ENCODE measurements at places on chromosomes 2 and 18. TPM values are rescaled to one million over a fixed set of nuclear protein-coding genes. Genes with fewer than 3 reads are reported as not detected.
A peak's percentile ranks its signal among the peaks of the same experiment; 100 is the strongest.

DNA sequence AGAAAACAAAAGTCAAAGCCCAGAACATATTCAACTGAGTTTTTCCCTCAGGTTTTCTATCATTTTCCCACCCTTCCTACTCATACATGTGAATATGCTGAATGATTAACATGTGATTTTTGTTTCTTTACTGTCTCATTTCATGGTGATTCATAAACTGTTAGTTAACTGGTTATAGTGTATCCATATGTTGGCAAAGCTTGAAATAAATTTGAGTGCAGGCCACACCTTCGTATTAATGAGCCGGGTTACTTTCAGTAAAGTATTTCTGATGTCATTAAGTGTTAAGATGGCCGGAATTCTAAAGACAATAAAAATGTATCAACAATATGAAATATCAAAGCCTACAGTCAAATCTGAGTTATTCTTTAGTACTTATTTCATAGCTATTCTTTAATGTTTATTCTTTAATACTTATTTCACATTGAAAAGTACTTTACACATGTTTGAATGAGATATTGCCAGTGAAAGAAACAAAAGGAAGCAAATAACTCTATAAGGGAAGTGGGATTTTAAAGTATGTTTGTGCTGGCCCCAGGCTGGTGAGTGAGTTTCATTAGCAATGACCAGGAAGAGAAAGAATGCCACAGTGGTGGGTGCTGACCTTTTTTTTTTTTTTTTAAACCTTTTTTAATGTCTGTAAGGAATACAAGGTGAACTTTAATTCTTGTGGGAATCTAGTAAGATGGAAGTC is 178.6 kb downstream of the NEDD4L start:
- H3K27ac ChIP-seq: no peak overlapping the region
- no peak for DNase-seq
- no peaks in the 10 kb centered on the region for H3K27me3 ChIP-seq
- H3K4me3 ChIP-seq: no peak overlapping the region
- H3K36me3 ChIP-seq: no peaks in the 10 kb centered on the region
- peaks cover 13% of the 10 kb centered on the region for H3K4me1 ChIP-seq

DNA sequence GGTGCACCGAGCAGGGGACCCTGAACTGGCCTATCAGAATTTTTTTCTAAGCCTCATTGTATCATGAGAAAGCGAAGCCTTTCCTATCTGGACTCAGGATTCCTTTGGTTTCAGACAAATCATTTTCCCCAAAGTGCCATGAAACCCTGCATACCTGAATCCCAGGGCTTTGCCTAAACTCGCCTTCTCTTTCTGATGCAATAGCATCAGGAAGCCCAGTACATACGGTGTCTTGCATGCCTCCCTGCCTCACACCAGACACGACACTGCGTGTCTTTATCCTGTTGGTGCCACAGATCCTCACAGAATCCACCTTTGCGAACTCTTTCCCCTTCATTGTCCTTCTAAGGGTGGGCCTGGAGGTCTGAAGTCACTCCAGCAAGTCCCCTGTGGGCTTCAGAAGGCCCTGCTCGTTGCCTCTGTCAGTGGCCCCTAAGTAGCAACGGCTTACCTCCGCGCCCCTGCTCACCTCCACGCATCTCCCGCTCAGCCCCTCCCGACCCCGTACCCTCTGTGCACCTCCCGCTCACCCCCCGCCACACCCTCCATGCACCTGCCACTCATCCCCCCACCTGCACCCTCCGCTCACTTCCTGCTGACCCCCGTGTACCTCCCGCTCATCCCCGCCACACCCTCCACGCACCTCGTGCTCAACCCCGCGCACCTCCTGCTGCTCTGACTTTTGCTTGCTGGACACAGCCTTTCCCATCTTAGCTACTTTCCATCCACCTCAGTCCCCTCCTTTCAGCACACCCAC is 83.4 kb downstream of the TPGS2 start:
- no peaks in the 10 kb centered on the region for H3K4me1 ChIP-seq
- H3K36me3 ChIP-seq: no peaks in the 10 kb centered on the region
- no peak for DNase-seq
- no peak overlapping the region for H3K4me3 ChIP-seq

GRCh38 chr2:43539436-43539835 is 56.4 kb downstream of the THADA start:
- H3K36me3 ChIP-seq: peaks cover 7% of the 10 kb centered on the region
- H3K4me3 ChIP-seq: no peak overlapping the region
- peaks cover 12% of the 10 kb centered on the region for H3K4me1 ChIP-seq
- DNase-seq: no peak
- H3K27me3 ChIP-seq: no peaks in the 10 kb centered on the region

GRCh38 chr2:119820275-119820674 is 60.6 kb downstream of the PTPN4 start:
- no peak for DNase-seq
- H3K4me3 ChIP-seq: no peak overlapping the region
- H3K27me3 ChIP-seq: no peaks in the 10 kb centered on the region
- no peak overlapping the region for H3K27ac ChIP-seq

- no peak overlapping the region for H3K4me3 ChIP-seq
- H3K36me3 ChIP-seq: no peaks in the 10 kb centered on the region
- no peak overlapping the region for H3K27ac ChIP-seq
- peaks cover 15% of the 10 kb centered on the region for H3K4me1 ChIP-seq
- no peak for DNase-seq
Measured at GRCh38 chr18:62713651-62714247, 1.6 kb upstream of the PHLPP1 start.

- H3K27me3 ChIP-seq: no peaks in the 10 kb centered on the region
- H3K4me3 ChIP-seq: no peak overlapping the region
- no peak overlapping the region for H3K27ac ChIP-seq
- no peaks in the 10 kb centered on the region for H3K36me3 ChIP-seq
- DNase-seq: no peak
- H3K4me1 ChIP-seq: peaks cover 21% of the 10 kb centered on the region
Measured at GRCh38 chr2:237056287-237056875, 29.3 kb upstream of the COPS8 start.

GRCh38 chr2:88613921-88614320 is 13.3 kb downstream of the EIF2AK3 start:
- H3K36me3 ChIP-seq: no peaks in the 10 kb centered on the region
- DNase-seq: no peak
- H3K27me3 ChIP-seq: no peaks in the 10 kb centered on the region
- peak overlapping the region; percentile 27 for H3K27ac ChIP-seq
- H3K4me1 ChIP-seq: peaks cover 67% of the 10 kb centered on the region

DNA sequence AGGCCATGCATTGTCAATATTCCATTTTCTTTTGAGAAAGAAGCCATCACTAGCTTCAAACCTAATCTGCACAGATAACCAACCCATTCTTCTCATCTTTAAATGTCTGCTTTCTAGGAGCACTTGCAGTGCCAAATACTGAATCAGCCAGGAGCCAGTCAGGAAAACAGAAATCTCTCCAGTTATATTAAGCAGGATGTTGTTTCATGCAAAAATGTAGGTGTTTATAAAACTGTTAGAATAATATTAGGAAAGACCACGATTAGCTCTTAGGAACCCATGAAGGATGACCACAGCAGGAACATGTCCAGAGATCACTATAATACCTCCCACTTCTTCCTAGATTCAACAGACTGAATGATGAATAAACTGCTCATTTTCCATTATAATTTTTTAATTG is 86.0 kb downstream of the TTC32 start:
- H3K36me3 ChIP-seq: no peaks in the 10 kb centered on the region
- H3K27me3 ChIP-seq: no peaks in the 10 kb centered on the region
- no peak for DNase-seq
- no peak overlapping the region for H3K4me3 ChIP-seq

DNA sequence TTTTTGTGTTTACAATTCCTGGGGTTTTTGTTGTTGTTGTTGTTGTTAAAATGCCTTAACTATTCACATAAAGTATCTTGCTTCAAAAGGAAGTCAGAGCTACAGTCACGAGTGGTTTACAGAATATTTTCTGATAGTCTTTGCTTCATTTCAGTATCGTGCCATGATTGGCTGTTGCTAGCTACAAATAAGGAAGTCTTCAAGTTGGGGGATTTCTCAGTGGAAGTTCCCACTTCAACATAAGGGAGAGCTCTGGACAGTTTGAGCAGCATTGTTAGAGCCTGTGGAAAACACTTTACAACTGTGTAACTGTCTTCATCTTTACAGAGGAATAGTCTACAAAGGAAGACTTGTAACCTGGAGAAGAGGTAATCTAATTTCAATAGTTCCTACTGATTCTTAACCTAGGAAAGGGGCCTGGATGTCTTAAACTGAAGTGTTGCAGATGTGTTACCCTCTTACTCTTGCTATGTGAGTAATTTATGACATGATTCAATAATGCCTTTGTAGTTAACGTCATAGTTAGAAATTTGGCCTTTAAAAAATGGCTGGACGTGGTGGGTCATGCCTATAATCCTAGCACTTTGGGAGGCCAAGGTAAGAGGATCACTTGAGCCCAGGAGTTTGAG is 23.4 kb upstream of the TANK start:
- peak overlapping the region; percentile 100 for H3K27ac ChIP-seq
- H3K27me3 ChIP-seq: no peaks in the 10 kb centered on the region
- H3K36me3 ChIP-seq: no peaks in the 10 kb centered on the region
- peak overlapping the region; percentile 94 for H3K4me3 ChIP-seq
- peaks cover 23% of the 10 kb centered on the region for H3K4me1 ChIP-seq

DNA sequence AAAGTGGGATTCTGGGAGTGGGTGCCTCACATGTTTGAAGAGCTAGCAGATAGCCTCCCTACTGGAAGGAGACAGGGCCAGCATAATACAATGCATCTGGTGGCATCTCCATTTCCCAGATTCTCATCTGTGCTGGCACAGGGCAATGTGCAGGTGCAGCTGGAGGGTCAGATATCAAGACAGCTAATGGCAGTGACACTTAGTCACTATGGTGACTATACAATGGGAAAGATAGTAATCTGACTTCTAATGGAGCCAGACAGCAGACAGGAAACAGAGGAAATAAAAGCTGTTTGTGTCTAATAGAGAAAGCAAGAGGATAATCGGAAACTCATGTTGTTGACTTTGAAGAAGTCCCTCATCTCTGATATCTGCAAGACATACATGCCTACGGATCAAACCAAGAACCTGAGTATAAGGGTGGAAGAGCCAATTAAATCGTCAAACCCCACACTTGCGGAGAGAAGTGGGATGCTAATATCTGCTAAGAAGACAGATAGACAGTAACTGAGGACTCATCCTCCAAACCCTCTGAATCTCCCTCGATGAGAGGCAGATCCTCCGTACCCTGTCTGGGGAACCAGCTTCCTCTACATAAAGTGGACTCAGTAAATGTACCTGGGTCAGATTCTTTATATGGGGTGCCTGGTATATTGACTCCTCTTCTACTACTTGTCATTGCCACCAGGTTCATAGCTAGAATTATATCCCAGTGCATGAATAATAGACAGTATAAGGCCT is 692.7 kb downstream of the SOCS6 start:
- DNase-seq: no peak
- no peak overlapping the region for H3K27ac ChIP-seq
- no peak overlapping the region for H3K4me3 ChIP-seq
- no peaks in the 10 kb centered on the region for H3K36me3 ChIP-seq
- H3K4me1 ChIP-seq: no peaks in the 10 kb centered on the region
- no peaks in the 10 kb centered on the region for H3K27me3 ChIP-seq

- H3K27me3 ChIP-seq: no peaks in the 10 kb centered on the region
- DNase-seq: peak; percentile 23
Measured at GRCh38 chr2:46914578-46915230, 902 bp downstream of the MCFD2 start.

DNA sequence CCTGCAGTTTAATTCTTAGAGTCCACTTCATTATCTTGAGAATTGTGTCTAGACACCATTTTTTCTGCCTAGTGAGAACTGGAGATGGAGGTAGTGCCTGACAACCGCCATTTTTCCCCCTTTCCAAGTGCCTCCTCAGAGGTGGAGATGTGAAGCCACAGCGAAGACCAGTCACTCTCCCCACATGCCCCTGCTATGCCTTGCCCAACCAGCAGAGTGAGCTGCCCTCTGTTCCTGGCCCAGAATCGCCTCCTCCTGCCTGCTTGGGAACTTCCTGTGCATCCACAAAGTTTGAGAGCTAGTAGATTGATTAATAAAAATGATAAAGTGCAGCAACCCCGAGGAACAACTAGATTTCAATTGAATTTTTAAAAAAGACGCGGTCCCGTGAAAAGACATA is 123.3 kb downstream of the CLIP4 start:
- no peak for DNase-seq
- H3K27me3 ChIP-seq: no peaks in the 10 kb centered on the region
- no peak overlapping the region for H3K27ac ChIP-seq
- no peaks in the 10 kb centered on the region for H3K36me3 ChIP-seq

GRCh38 chr2:172434821-172435605 is 7.6 kb downstream of the ITGA6 start:
- H3K27ac ChIP-seq: no peak overlapping the region
- peak; percentile 54 for DNase-seq
- H3K4me3 ChIP-seq: no peak overlapping the region
- peaks cover 14% of the 10 kb centered on the region for H3K27me3 ChIP-seq
- no peaks in the 10 kb centered on the region for H3K36me3 ChIP-seq
- H3K4me1 ChIP-seq: peaks cover 22% of the 10 kb centered on the region

DNA sequence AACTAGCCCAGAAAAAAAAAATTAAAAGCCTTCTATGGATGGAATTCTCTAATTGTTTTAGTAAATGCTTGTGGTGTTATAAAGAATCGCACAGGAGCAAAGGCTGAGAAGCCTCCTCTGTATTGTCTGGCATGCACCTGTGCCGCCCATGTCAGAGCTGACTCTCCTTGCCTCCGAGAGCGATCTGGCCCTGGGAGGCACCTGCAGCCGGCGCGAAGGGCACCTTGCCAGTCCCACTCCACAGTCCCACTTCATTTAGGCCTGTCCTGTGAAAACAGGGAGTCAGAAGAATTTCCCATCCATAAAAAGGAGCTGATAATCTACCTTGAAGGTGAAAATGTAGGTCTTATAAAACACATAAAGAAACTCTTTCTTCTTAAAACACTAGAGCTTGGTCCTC is 170.9 kb upstream of the PXDN start:
- no peaks in the 10 kb centered on the region for H3K4me1 ChIP-seq
- DNase-seq: no peak
- no peaks in the 10 kb centered on the region for H3K27me3 ChIP-seq
- H3K27ac ChIP-seq: no peak overlapping the region

DNA sequence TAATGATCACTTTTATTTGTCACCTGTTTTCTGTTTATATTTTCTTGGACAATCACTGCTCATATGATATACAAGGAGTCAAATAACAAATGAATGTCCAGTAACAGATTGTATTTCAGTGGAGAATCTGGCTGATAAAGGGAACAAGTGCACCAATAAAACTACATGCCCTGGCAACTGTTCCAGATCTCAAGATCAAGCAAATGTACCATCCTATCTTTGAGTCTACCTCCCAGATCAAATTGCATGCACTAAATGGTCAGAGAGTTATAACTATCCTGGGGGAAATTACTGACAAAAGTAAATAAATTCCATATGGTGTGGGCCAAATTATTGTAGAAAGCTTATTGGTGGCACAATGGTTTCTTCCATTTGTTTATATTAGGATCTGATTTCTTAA is 452.8 kb downstream of the MBD2 start:
- no peak for DNase-seq
- H3K4me3 ChIP-seq: no peak overlapping the region
- no peak overlapping the region for H3K27ac ChIP-seq
- H3K36me3 ChIP-seq: no peaks in the 10 kb centered on the region

TPGS2 gene
- total RNA-seq: 53.7 TPM

IGFBP2 gene
- not detected for total RNA-seq

GCG gene
- not detected for total RNA-seq

UGT1A8 gene
- not detected for total RNA-seq

HOXD1 gene
- not detected for total RNA-seq

C2orf81 gene
- 8.6 TPM for total RNA-seq

PNKD gene
- total RNA-seq: 29.7 TPM

POLR1A gene
- total RNA-seq: 36.8 TPM

NT5DC4 gene
- total RNA-seq: 10.3 TPM

PDCD1 gene
- 0.87 TPM for total RNA-seq
